ACHN (cell line): ENCODE measurements at places on chromosomes 6 and 20.

GRCh38 chr20:53535878-53536277, 57.8 kb downstream of the ZNF217 start:
- DNase-seq: no peak

- DNase-seq: no peak
Measured at GRCh38 chr20:21377701-21378100, 19.6 kb downstream of the NKX2-4 start.

DNA sequence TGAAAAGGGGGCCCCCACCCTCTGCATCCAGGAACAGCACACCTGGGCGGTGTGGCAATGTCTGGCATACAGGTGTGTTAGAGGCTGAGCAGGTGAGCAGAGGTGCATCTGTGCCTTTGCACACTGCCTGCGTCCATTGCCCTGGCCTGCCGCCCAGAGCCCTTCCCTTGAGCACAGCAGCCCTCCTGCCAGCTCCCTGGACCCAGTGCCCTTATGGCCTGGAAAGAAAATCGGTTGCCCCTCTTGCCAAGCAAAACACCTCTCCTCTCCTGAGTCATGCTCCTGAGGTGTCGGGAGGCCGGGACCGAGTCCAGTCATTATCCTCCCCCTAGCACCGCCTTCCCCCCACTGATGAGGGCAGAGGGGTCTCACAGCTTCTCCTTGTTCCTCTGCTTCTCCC, 259.9 kb downstream of the SMOC2 start:
- DNase-seq: no peak

GRCh38 chr6:47724300-47724699, 25.9 kb downstream of the ADGRF4 start:
- DNase-seq: no peak

- DNase-seq: peak; percentile 33
Measured at GRCh38 chr20:61896058-61896961, 169.4 kb downstream of the TAF4 start.
